Putamen (tissue), 1 donor: ENCODE measurements at places on chromosomes 5 and 9.

- no peak for DNase-seq
Measured at GRCh38 chr9:120569556-120569955, 10.4 kb downstream of the CDK5RAP2 start.

DNA sequence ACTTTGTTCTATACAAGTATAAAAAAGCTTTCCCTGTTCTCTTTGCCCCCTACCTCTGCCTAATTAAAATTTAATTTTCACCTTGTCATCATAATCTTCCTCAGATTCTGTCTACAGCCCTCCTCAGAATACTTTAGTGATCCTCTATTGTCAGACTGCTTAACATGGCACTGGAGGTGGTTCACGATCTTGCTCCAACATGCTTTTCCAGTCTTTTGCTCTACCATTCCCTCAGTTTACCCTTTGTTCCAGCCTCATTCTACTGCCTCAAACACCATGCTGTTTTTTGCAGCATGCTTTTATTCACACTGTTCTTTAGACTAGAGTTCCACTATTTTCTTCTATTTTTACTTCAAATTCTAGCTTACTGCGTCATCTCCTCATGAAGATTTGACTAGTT, 10.4 kb downstream of the ALDH1A1 start:
- no peak for DNase-seq

GRCh38 chr5:60613826-60614225, 86.1 kb downstream of the DEPDC1B start:
- no peak for DNase-seq

- DNase-seq: no peak
Measured at GRCh38 chr5:135735831-135736230, 98.6 kb upstream of the SLC25A48 start.

DNA sequence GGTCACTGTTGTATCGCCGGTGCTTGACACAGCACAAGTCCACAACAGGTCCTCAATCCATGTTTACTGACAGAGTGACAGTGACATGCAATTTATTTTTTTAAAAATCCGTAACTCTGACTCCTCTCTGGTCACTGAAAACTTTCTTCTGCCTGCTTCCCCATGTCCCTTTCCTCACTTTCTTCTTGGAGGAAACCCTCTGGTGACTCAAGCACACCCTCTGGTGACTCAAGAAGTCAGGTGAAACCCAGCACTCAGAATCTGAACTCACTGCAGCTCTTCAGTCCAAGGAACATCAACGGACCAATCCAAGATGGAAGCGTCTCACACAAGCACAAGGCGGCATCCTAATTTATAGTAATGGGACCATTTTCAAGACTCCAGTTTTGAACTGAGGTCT, 245.9 kb downstream of the FSTL4 start:
- DNase-seq: no peak

- DNase-seq: no peak
Measured at GRCh38 chr5:96816411-96816939, 8.7 kb upstream of the ERAP1 start.

GRCh38 chr5:150960791-150961396, 56.1 kb upstream of the ZNF300 start:
- no peak for DNase-seq

- no peak for DNase-seq
Measured at GRCh38 chr9:7549249-7549648, 250.3 kb downstream of the DMAC1 start.

- peak; percentile 54 for DNase-seq
Measured at GRCh38 chr9:27528886-27529315, 713 bp downstream of the MOB3B start.

DNA sequence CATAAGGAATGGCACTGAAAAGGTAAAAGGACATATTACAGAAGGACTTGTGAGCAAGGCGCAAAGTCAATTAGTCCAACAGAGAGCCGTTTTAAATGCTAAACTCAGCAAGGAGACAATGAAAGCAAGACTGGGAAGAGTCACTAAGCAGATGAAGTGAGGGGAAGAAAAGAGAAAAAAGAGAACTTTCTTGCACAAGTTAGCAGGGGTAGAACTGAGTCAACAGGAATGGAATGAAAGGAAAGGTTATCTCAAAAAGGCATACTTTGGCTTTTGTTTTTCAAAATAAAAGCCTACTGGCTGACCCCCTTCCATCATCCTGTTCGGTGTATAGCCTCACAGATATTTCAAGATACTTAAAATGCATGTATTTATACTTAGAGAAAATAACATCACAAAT, 75.0 kb downstream of the NR6A1 start:
- no peak for DNase-seq
